ENCODE measurements at places on chromosomes 2 and 18.

DNA sequence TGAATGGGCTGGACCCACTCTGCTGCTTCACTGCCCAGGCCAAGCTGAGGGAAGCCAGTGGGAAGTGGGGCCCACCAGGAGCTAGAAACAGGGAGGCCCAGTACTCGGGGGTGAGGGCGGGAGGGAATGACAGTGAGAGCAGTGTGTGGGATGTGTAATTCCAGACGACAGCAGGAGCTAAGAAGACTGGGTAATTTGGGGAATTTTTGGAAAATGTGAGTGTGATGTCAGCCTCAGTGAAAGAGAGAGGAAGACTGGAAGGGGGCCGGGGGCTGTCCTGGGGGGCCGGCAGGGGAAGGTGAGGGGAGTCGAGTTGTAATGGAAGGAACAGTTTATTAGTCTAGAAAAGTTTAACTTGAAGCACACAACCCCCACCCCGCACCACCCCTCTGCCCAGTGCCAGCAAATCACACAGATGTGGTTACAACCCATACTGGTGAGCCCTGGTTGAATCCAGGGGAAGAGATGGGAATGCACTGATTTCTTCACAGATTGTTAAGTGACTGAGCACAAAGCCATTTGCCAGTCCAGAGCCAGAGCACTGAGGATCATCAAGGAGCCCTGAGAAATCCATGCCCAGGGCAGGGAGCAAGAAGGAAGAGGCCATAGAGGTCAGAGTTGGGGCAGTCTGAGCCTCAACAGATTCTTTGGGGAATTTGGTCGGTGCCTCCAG is 76.7 kb upstream of the PKDCC start:
- DNase-seq, result no peak

- DNase-seq, result no peak
These were observed 177.9 kb downstream of the ZNF516 start for GRCh38 chr18:76317136-76317535.

- no peak for DNase-seq
These were observed 20.5 kb upstream of the GNAL start for GRCh38 chr18:11668441-11669169.

DNA sequence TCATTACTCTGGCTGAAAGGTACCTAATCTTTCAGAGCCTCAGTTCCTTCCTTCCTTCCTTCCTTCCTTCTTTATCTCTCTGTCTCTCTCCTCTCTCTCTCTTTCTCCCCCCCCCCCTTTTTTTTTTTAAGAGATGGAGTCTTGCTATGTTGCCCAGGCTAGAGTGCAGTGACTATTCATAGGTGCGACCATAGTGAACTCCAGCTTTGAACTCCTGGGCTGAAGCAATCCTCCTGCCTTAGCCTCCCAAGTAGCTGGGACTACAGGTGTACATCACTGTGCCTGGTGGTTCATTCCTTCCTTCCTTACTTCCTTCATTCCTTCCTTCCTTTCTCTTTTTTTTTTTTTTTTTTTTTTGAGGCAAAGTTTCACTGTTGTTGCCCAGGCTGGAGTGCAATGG is 64.3 kb upstream of the MAP4K3 start:
- no peak for DNase-seq

GRCh38 chr2:162037028-162037795 is 36.8 kb downstream of the DPP4 start:
- DNase-seq, result no peak

DNA sequence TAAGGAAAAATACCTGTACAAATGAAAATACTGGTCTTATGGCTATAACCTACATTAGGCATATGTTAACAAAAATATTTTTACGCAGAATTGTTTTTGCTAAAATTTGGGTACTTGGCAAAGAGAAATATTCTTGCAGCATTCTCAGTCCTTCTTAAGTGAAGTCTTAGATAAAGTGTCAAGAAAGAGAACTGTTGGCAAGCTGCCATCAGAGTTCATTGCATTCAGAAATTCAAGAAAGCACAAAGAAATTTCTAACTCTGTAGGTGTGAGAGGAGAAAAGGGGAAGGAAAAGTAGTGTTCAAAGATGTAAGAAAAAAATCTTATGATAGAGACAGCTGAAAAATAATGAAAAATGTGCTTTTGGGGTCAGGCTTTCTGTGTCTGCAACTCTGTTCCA is 86.7 kb downstream of the IRS1 start:
- no peak for DNase-seq

DNA sequence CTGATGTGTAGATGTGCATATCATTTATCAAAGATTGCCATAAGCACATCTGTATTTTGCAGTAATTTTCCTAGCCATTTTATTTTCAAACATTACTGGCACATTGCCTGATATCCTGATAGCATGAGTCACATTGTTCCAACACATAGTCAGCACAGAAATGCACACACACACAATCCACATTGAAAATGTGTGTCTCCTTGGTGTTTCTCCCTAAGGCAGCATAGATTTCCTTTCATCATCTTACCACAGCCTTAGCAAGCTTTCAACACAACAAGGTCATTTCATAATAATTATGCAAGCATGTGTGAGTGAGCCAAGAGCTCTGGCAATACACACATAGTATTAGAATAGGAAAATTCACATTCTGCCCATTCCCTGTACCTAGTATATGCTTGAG is 245.4 kb upstream of the MEIS1 start:
- no peak for DNase-seq

DNA sequence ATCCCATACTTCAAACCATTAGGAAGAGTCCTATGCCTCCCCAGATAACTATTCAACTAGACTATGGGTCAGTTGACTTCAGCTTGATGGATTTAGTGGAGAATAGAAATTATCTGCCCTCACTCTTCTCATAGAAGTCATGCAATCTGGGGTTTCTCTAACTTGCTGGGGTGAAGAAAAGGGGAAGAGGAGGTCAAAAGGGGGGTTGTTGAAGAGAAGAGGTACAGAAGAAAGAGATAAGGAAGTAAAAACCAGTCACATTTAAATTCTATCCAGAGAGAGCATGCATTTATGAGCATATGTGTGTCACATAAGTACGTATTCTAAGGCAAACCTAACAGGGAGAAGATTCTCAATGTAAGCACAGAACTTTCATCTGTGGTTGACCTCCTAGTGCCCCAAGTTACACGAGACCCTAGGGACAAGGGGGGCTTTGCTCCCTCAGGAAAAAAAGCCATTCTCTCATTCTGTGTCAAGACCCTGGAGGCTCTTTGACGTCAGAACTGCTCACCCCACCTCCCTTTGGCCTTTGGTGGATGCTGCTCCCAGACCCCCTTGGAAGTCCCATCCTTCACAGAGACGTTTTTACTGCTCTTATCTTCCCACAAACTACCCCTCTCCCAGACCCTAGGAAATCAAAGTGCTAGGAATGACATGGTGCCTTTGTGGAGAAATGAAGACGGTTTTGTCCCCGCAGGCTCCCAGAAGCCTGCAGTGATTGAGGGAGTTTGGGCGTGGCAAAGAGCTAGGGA is 236.8 kb upstream of the TNP1 start:
- DNase-seq, result no peak

DNA sequence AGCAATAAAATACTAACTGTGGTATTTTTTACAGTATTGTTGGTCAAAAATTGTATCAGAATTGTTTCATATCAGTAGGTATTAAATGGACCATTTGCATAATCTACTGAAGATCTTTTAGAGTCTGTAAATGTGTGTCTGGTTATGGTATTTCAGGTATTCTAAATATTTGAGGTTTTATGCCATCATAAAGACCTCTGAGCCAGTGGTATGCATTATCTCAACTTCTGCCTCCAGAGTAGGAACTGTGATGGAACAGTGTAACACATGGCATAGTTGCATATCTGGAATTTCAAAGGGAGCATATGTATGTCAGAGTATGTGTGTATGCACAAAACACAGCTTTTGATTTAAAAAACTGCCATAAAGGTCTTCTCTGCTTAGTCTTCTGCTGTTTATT is 15.4 kb downstream of the GREB1L start:
- DNase-seq, result no peak

DNA sequence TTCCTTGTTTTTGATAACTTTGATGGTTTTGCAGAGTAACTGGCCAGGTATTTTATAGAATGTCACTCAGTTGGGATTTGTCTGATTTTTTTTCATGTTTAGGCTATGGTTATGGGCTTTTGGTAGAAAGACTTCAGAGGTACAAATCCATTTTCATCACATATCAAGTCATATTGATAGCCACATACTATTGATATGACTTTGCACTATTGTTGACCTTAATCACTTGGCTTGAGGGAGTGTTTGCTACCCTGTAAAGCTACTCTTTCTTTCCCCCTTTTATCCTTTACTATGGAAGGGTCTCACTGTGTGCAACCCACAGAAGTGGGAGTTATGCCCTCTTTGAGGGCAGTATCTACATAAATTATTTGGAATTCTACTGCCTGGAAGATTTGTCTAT is 109.8 kb downstream of the BABAM2 start:
- DNase-seq, result no peak

GRCh38 chr2:26971911-26972786 is 1.7 kb downstream of the MAPRE3 start:
- DNase-seq, result no peak

Measured in C1 segment of cervical spinal cord (tissue), 14 donors.